ENCODE measurements at places on chromosomes 7 and 10.

DNA sequence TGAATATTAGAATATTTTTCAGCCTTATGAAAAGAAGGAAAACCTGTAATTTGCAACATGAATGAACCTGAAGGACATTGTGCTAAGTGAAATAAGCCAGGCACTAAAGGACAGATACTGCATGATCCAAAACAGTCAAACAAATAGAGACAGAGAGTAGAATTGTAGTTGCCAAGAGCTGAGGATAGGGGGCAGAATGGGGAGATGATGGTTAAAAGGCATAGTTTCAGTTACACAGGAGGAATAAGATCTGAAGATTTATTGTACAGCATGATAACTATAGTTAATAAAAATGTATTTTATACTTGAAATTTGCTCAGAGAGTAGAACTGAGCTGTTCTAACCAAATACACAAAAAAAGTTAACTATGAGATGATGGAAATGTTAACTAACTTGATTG lies 149.0 kb upstream of the TMEM106B start:
- no peak for DNase-seq

DNA sequence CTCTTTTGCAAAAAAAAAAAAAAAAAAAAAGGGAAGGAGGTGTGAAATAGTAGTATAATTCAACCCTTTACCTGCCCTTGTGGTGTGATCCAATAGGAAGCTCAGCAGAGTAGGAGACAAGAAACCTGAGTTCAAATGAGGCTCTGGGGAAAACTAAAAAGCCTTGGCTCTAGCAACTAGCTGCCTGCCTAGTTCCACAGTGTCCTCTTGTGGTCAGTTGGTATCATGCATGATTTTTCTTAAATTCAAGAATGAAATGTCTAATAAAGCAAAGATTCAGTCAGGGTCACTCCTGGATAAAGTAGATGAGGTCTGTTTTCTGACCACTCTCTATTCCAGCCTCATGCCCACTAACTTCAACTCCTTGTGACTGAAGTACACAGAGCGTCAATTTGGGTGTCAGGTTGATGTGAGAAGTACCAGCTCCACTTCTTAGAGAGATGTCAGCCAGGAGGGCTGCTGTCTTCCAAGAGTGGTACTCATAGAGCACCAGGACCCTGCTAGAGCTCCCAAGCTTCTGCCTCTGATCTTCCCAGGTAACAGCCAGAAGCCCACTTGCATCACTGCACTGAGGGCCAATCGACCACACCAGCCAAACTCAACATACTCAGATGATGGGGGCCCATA lies 10.5 kb downstream of the LSM5 start:
- peak; percentile 91 for DNase-seq

- no peak for DNase-seq
Measured at GRCh38 chr10:12382956-12383531, 33.7 kb downstream of the CAMK1D start.

- no peak for DNase-seq
Measured at GRCh38 chr7:85322252-85322651, 135.4 kb upstream of the SEMA3D start.

GRCh38 chr7:93142127-93142526 lies 6.1 kb downstream of the SAMD9L start:
- no peak for DNase-seq

GRCh38 chr7:70529914-70530585 lies 601.9 kb upstream of the GALNT17 start:
- DNase-seq, result peak; percentile 79

- DNase-seq, result no peak
Measured at GRCh38 chr10:124291001-124291701, 127.6 kb downstream of the OAT start.

- DNase-seq, result no peak
Measured at GRCh38 chr10:108597657-108598319, 1325.5 kb downstream of the XPNPEP1 start.

DNA sequence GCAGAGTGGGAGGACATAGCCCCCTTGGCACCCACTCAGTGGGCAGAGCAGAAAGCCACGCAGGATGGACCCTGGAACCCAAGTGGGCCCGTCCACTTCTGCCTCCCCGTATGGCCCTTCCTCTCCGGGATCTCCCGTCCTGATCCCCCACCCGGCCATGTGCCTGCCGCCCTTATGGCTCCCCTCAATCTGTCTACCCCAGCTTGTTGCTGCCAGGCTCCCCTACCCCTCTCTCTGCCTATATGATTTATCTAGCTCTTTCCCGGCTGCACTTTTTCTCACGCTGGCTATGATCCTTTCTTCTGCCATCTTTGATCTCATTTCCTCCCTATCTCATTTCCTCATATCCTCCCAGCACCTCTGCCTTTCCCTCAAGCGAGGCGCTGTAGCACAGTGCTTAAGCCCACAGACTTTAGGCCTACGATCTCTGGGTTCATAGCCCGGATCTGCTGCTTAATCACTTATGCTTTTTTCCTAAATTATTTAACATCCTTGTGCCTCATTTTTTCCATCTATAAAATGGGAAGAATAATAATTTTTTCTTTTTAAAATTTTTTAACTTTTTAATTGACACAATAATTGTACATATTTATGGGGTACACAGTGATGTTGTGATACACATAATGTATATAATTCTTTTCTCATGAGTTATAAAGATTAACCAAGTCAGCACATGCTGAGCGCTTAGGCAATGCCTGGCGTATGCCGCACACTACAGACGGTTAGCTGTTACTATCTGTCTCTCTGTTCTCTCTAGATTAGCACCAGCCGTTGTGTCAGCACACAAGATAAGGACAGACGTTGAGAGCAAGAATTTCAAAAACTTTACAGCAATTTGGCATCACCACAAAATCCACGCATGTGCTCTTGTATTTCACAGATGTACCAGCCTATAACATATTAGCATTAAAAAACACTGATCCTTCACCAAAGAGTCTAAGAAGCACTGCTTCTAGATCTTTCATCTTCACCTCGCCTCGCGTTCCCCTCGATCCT lies 18.1 kb downstream of the KCNH2 start:
- DNase-seq, result no peak
